ENCODE measurements at places on chromosomes 2 and 18.

DNA sequence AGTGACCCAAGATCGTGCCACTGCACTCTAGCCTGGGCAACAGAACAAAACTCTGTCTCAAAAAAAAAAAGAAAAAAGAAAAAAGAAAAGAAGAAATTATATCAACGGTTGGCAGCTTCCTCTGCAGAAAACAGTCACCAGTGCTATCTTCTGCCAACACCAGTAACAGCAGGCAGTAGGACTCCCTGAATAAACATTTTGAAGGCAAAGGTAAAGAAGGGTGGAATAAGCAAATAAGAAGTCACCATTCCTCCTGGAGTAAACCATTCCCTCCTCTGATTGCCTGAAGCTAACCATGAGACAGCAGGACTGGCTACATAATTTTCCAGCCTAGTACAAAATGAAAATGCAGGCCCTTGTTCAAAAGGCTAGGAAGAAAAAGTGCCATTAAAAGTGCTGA, 9.0 kb upstream of the RNF103 start:
- no peak for DNase-seq

DNA sequence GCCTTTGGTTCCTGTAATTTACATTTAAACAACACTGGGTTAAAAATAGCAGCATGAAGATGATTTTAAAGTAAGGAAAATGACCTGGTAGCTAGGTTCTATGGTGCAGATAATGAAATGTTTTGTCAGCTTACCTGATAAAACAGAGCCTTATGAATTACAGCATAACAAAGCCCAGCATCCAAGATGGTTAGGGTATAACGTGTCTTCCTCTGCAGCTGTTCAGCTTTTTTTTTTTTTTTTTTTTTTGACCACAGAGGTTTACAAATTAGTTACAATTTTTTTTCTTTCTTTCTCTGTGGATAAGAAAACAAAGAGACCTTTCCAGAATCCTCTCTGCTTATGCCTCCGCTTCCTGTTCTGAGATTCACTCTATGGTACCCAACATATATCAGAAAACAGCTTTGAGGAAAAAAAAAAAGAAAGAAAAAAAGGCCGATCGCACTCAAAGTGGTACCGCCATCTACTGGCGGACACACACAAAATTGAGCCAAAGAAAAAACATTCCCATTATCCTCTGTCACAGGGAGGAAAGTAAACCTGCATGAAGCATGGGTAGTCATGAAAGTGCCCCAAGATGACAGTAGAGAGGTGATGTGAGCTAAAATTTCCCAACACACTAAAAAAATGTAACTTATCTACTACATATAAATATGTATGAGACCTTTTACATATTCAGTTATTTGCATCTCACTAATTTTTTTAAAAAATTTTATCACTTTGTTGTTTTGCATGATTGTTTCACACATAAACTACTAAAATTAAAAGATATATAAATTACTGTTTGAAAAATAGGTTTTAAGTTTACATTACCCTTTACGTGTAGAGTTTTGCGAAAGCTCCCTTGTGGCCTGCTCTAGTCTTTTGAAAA, at the start of gene SCN3A:
TSS of gene SCN3A (minus strand) at position 362 of the 871 bp plus-strand sequence. CDS start 27,656 bp downstream, outside the sequence.
- DNase-seq = peak; percentile 92

- DNase-seq = no peak
These were observed 197.1 kb downstream of the ALK start for GRCh38 chr2:29724282-29724681.

DNA sequence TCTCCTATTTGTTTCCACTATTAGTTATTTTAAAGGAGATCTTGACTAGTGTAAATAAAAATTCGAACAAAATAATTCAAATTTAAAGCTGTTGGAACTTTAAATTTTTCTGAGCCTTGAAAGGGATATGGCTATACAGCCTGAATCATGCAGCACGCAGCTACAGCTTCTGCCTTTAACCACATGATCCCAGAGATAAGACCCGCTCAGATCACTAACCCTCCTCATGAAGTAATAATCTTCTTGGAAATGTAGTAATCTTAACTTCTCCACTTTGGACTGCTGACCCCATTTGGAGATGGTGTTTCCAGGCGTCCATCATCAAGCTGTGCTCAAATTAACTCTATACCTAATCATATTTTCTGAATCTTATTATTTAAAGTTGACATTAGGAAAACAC, 336.6 kb downstream of the DSC3 start:
- DNase-seq = no peak

DNA sequence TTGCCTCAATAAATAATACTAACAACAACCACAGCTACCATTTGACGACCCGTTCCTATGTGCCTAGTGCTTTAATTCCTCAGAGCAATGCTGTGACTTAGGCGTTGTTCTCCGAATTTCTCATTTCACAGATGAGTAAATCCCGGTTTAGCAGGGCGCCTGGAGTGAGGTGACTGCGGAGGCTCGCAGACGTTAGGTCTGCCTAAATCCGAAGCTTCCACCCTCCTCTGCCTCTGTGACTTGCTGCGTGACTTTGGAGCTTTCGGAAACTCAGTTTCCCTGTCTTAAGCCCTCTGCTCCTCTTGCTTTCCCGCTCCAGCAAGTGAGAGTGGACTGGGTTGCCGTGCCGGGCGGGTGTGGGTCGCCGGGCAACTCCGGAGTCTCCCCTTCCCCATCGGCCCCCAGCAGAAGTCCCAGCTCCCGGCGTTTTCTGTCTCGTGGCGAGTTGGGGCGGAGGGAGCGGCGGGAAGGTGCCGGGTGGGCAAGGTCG, 711 bp upstream of the ATOH8 start:
- no peak for DNase-seq

DNA sequence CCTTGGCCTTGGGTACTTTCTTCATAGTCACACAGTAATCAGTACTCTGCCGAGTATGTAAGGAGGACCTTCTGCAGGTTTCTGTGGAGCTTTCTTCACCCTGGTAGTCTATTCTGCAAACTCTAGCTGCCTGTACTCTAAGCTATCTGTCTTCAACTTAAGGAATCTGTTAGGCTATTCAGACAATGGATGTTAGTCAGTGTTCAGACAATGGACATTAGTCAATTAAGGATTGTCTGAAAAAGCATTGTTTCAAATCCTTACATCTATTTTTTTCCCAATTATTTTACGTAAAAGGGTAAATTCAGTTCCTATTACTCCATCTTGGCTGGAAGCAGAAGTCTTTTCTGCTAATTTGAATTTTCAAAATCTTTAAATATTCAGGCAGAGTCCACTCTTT, 75.7 kb downstream of the WDR7 start:
- DNase-seq = no peak

GRCh38 chr2:195501746-195502145, 155.3 kb upstream of the SLC39A10 start:
- DNase-seq = no peak

- DNase-seq = no peak
These were observed 27.8 kb downstream of the HADHA start for GRCh38 chr2:26216587-26216986.
